Activated CD4-positive, alpha-beta T cell treated with anti-CD3 and anti-CD28 coated beads, Interleukin-2, amount 10 ng/mL, durations not matched to agents 7 days and 5 days (primary cell): ENCODE measurements at places on chromosomes 16 and 17. TPM values are rescaled to one million over a fixed set of nuclear protein-coding genes. Genes with fewer than 3 reads are reported as not detected.
A peak's percentile ranks its signal among the peaks of the same experiment; 100 is the strongest.

ITGAL gene
- 521 TPM for total RNA-seq

SLFN12L gene
- total RNA-seq, result 97.9 TPM

CORO6 gene
- 3.1 TPM for total RNA-seq

RETREG3 gene
- 65.9 TPM for total RNA-seq

CACNG5 gene
- not detected for total RNA-seq

DNA sequence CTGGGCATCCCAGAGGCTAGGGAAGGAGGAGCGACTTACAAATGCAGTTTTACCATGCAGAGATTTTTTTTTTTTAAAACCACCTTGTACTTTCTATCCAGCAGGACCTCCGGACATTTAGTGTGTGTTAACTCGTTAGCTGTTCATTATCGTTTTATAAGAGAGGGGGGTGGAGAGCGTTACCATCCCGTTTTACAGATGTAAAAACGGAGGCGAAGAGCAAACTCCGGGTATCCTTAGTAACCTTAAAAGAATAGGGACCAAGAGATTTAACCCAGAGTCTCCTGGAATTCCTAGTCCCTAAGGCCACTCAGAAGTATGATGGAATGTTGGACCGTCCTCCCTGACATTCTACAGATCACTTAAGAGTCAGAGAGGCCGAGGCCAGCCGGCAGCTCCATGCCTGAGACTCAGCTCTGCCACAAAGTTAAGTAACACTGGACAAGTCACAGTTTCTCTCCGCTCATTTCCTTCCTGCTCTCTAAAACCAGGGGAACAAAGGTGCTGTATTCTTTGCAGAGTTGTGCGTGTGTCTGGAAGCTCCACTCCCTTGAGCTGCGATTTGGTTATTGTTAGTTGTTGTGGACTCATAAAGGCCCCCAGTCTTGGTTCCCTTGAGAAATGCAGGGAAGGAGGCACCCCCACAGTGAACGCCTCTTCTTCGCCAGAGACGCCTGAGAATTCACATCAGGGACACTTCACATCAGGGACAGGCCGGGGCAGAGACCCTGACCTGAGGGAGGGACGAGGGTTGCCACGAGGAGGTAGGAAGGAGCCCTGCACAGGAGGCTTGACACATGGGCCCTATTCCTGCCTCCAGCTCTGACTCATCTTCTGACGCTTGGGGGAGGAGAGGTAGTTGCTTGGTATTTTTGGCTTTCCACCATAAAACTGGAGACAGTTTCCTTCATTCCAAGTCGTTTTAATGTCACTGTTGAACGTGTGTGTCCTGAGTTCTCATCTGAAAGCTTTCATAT is 1.2 kb downstream of the DUSP14 start:
- DNase-seq, result no peak

DNA sequence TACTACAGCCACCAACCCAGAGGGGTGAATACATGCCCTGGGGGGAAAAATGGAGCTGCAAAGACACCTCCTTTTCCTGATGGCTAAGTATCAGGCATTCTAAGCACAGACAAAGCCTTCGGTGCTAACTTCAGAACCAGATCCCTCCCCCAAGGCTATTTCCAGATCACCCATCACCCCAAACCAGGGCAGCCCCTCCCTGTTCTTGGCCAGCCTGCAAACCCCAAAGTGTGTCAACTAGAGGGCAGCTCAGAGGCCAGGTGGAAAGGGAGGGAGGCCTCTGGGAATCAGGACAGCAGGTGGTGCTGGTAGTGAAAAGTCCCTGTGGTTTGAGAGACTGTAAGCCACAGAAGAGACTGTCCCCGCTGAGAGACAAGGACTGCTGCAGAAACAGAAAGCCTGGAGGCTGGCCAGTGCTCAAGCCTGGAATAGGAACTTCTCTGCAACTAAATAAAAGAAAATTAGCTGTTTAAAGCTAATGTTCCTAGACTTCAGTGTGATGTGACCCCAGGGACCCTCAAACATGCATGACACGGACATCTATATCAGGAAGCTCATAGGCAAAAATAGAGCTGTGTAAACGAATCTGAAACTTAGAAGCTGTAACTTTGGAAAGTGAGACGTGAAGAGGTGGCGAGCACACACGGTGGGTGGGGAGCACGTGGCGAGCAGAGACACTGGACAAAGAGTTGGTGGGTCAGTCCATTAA is 9.1 kb downstream of the TUBG1 start:
- DNase-seq, result no peak

DNA sequence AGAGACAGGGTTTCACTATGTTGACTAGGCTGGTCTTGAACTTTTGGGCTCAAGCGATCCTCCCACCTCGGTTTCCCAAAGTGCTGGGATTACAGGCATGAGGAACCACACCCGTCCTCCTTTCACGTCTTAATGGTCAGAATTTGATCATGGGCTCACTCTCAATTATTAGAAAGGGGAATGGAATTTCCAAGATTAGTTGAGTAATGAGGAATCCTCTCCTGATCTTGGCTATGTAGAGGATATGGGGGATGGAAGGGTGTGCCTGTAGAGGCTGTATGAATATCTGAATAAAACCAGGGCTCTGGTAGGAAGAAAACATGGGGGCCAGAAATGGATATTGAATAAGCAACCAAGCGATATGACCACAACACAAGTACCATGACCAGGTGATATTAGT is 25.9 kb upstream of the SMURF2 start:
- DNase-seq, result no peak

- DNase-seq, result no peak
Measured at GRCh38 chr17:40070709-40071312, 8.0 kb downstream of the THRA start.

- no peak for DNase-seq
Measured at GRCh38 chr16:66380421-66380820, 13.9 kb downstream of the CDH5 start.

DNA sequence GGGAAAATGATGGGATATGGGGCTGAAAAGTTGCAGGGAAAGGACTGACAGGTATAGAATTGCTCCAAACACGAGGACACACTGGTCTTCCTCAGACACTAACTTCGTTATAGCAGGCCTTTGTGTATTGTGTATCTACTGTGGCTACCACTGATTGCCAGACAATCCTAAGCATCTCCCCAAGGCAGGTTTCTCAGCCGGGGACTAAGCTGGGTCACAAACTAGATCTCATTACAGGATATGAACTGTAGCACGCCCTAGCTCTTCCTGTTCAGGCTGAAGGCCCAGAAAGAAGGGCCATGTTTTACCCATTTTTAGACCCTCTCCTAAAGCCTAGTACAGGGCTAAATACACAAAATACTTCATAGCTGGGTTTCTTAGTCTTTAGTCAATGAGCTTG is 5.1 kb upstream of the RANGRF start:
- no peak for DNase-seq

- DNase-seq, result no peak
Measured at GRCh38 chr17:75474736-75475135, 18.3 kb downstream of the TMEM94 start.

- DNase-seq, result no peak
Measured at GRCh38 chr17:73288534-73289302, 23.1 kb downstream of the CDC42EP4 start.

GRCh38 chr17:2391597-2392251 is 9.1 kb downstream of the MNT start:
- no peak for DNase-seq

- no peak for DNase-seq
Measured at GRCh38 chr17:82956146-82956725, 116.4 kb upstream of the ZNF750 start.

DNA sequence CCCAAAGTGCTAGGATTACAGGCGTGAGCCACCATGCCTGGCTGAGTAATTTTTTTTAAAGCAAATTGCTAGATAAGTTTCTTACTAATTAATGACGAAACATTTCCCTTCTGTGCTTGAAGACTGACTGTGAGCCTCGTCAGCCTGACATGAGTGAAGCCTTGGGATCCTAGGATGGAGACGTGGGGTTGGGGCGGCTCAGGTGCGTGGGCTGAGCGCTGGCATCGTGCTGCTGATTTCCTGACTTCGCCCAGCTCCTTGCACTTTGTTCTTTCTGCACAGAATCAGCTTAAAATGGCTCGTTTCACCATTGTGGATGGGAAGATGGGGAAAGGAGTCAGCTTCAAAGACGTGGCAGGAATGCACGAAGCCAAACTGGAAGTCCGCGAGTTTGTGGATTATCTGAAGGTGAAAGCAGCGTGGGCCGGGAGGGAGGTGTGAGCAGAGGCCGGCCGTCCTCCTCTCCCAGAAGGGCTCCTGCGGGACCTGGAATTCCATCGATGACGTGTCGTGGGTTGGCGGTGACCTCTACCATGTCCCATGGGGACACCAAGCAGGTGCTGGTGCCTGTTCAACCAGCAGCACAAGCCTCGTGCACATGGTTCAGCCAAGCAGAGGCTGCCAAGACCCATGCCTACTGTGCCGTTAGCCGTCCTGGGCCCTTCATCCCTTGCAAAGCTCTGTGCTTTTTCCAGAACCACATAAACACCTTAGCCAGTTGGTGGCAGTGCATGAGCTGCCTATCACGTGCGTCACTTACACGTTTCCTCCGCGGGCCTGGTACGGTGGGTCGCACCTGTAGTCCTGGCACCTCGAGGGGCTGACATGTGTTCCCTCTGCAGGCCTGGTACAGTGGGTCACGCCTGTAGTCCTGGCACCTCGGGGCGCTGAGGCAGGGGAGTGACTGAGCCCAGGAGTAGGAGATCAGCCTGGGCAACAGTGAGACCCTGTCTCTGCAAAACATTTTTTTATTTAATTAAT is 22.5 kb downstream of the SPG7 start:
- no peak for DNase-seq

- DNase-seq, result no peak
Measured at GRCh38 chr16:20938426-20938825, 37.9 kb downstream of the LYRM1 start.

GRCh38 chr16:85681255-85681654 is 7.5 kb downstream of the GINS2 start:
- no peak for DNase-seq

DNA sequence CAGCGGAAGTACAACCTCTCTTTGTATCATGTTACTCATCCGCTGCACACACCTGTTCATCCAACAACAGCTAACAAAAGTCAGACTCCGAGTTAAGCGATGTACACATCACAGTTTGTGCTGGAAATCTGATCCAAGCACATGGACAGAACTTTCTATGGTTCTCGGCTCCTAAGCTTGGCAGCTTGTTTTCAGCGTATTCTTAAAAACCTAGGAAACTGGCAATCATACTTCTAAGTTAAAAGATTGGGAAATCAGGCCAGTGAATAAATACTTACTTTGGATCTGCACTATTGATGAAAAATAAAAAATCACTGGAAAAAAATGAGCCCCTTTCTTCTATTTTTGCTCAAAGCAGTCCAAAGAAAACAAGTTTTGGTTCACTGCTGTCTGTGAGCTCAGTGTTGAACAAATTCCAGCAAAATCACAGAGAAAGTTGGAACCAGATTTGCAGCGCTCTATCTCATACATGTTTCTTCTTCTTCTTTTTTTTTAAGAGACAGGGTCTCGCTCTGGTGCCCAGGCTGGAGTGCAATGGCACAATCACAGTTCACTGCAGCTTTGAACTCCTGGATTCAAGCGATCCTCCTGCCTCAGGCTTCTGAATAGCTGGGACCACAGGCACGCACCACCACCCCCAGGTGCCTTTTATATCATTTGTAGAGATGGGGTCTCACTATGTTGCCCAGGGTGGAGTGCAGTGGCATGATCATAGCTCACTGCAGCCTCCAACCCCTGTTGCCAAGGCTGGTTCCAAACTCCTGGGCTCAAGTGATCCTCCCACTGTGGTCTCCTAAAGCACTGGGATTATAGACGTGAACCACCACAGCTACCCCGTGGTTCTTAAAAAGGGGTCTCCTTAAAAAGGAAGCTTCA is 71.6 kb upstream of the CREBBP start:
- no peak for DNase-seq

DNA sequence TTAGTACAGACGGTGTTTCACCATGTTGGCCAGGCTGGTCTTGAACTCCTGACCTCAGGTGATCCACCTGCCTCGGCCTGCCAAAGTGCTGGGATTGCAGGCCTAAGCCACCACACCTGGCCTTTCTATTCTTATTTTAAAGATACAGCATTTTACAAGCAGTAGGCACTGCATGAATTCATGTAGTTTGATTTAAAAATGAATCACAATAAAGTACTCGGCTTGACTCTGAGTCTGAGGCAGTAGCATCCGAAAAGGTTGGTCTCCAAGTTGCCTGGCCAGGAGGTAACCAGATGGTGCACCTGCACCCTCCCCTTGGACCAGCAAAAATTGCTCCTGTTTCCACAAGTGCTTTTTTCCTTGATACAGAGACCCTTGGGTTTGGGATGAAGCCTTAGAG is 35.6 kb downstream of the MAP2K6 start:
- DNase-seq, result no peak

DNA sequence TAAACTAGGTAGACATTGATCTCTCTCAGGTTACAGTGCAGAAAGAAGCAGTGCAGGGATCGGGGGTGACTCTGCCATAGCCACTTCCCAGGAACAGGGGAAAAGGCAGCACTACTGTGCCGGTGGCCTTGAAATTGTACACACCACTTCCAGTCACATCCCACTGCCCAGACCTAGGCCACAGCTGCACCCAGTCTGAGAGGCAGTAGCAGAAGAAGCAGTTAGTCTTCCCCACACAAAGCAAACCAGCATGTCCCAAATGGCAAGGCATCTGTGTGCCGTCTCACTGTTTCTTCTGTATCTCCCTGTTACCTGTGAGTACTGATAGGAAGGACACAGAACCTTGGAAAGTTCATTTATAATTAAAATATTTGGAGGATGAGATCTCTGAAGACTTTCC is 47.0 kb downstream of the TMC6 start:
- no peak for DNase-seq

DNA sequence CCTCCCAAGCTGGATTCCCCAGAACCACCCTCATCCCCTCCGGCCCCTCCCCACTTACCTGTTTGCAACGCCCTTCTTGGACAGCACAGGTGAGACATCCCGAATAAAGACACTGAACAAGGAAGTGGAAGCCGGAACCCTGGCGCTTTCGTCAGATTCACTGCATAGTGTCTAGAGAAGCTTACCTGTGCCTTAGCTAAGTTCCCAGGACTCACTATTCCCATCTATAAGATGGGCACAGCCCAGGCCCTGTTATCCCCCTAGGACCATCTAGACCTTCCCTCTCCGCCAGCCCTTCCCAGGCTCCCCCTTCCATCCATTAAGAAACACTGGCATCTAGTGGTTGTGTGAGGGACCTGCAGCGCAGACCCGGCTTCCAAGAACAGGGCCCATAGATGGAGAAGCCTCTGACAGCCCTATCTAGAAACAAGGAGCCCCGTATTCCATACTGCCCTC is 26.9 kb upstream of the RPL38 start:
- peak; percentile 47 for DNase-seq

- DNase-seq, result no peak
Measured at GRCh38 chr17:29433541-29433940, 43.4 kb downstream of the TAOK1 start.
